ENCODE measurements at places on chromosomes 7 and 10.

GRCh38 chr10:59284118-59284975 is 78.0 kb downstream of the FAM13C start:
- no peak for DNase-seq

- no peak for DNase-seq
Observed at GRCh38 chr7:26705567-26705966, 158.8 kb downstream of the SKAP2 start.

GRCh38 chr7:49773936-49774458 is 559 bp downstream of the VWC2 start:
- DNase-seq, result no peak

- DNase-seq, result no peak
Observed at GRCh38 chr10:8242295-8242872, 187.9 kb downstream of the GATA3 start.

DNA sequence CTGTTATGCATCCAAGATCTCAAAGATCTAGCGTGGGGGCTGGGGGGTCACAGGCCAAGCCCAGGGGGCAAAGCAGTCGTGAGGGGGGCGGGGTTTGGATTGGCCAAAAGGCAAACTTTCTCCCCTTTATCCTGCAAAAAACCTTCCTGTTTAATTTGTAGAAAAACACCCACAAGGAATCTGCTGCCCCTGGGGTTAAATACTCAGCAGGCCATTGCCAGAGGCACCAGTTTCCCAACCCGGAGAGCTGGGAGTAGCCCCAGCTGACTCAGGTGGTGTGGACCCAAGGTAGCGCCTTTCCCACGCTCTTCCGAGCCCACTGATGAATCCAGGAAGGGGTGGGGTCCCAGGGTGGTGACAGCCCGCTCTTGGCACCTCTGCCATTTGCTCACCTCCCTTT is 21.4 kb downstream of the KCP start:
- DNase-seq, result no peak

GRCh38 chr10:44383749-44384600 is 922 bp downstream of the CXCL12 start:
- no peak for DNase-seq

GRCh38 chr10:79101560-79102497 is 33.1 kb downstream of the ZMIZ1 start:
- DNase-seq, result no peak

GRCh38 chr10:59606551-59606961 is 103.1 kb downstream of the SLC16A9 start:
- no peak for DNase-seq

DNA sequence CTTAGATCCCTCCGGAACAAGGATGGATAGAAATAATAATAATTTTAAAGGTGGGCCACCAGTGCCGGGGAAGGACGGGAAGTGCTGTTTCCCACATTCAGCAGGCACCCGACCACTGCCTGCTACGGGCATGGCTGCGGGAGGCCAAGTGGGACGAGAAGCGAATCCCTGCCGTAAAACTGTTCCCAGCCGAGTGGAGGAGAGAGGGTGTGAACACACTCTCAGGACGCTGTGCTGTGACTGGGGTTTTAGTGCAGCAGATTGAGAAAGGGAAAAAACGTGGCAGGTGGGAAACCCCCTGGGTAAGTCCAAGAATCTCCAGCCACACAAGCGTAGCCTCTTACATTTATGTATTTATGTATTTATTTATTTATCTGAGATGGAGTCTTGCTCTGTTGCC is 158.8 kb downstream of the DNAJB6 start:
- no peak for DNase-seq

DNA sequence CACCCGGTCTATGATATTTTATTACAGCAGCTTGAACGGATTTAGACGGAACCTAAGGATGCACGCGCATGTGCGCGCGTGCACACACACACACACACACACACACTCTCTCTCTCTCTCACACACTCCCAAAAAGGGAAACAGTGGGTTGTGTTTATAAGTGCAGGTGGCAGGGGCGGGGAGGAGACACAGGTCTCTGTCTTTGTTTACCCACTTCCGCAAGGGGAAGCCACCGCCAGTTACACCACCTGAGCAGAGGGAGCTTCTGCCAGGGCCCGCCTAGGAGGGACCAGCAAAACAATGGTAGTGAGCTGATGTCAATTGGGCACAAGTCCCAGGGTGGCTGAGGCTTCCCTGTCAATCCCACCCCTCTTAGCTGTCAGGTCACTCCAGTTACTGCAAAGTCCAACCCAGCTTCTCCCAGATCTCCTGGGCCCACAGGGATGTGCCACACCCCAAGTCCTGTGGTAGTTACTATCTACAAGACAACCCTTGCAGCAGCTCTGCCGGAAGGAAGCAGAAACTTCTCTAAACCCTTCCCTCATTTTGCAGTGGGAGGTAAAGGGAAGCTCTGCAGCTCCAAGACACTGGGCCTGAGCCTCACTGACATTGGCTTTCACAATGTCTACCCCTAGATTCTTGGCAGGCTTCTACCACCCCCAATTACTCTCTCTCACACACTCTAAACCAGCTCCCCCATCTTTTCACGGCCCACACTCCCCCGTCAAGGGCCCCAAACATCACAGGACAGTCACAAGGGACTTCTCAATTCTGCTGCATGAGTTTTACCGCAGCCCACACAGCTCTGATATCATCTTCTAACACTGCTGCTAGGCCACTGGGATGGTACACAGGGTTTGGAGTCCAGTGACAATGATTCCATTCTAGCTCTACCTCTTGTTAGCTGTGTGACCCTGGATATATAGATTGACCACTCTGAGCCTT is 17.6 kb downstream of the ANXA11 start:
- no peak for DNase-seq

DNA sequence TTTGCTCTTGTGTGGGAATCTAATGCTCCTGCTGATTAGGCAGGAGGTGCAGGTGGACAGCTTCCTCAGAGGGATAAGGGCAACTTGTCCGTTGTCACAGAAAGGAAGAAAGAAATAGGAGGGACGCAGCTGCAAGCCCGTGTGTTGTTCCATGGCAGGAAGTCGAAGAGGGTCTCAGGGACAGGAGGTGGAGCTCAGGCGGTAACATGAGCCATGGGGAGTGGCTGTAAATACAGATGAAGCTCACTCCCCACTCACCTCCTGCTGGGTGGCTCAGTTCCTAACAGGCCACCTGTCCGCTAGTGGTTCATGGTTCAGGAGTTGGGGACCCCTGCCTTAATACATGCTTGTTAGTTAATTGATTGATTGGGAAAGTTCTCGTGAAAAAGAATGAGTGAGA is 101.7 kb upstream of the SFMBT2 start:
- no peak for DNase-seq

GRCh38 chr10:89954061-89954460 is 252.7 kb downstream of the KIF20B start:
- no peak for DNase-seq

GRCh38 chr10:116671274-116671926 is 50.6 kb downstream of the PNLIPRP2 start:
- no peak for DNase-seq

GRCh38 chr7:50793120-50793946 is 10.6 kb upstream of the GRB10 start:
- peak; percentile 64 for DNase-seq

DNA sequence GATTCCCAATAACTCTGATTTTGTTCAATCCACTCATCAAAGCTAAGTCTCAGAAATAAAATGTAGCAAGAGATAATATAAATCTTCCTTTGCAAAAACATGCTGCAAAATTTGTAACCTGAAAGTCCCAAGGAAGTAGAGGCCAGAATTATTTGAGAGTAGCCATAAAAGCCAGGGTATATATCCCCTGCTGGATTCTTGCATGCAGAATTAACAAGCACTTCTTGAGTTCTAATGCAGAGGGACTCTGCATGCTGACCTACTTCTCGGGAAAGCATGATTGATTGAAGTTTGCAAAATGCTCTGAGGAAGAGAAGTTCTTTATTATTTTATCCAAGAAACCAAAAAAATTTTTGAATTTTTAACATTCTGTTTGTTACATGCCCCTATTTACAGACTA is 121.6 kb downstream of the THSD7A start:
- DNase-seq, result no peak

DNA sequence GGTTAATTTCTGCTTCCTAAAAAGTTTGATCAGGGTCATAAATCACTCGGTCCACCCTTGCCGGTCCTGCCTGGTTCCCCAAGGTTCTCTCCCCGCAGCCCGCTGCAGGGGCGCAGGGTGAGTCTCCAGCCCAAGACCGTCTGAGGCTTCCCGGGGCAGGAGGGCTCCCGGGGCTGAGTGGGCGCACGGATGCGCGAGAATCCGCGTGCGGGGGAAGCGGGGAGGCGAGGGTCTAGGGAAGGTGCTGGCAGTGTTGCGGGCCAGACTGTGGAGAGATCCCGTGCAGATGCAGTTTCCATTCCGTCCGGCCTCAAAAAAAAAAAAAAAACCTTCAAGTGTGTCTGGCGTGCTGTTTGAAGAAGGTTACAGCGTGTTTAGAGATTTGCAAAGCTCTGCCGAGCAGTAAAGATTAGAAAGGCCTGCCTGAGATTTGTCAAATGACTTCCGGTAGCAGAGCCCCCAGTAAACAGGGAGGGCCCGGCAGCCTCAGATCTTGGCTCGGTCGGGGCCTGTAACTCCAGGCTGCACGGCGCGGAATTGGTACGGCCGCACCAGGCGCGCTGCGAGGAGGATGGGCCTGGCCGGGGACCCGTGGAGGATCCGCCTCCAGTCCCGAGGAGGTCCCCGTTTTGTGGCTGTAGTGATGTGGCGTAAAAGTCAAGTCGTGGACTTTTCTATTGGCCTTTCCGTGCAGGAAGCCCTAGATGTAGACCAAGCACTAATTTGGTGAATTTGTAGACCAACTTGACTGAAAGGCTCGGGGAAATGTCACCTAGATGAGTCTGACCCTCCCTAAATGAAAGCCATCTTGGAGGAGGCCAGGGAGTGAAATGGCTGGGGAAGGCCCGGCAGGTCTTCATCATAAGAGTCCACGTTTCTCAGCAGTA is 293.2 kb upstream of the NFE2L3 start:
- no peak for DNase-seq

- DNase-seq, result no peak
Observed at GRCh38 chr10:1628757-1629156, 108.6 kb downstream of the ADARB2 start.

- no peak for DNase-seq
Observed at GRCh38 chr7:51249187-51249945, 67.2 kb downstream of the COBL start.

DNA sequence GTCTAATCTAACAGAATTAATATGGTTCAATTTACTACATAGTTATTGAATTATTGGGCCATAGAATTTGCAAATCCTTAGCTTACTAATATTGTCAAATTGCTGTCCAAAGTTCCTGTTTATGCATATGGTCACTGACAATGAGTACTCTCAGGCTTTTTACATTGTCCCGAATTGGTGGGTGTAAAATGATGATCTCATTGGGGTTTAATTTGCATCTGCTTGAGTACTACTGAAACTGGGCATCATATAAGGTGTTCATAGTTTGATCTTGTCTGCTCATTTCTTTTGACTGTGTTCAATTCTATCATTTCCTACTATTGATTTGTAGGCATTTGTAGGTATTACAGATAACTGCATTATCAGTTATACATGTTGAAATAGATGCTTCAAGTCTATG is 12.7 kb downstream of the ABCA13 start:
- DNase-seq, result no peak

GRCh38 chr7:124318721-124319450 is 286.0 kb upstream of the TMEM229A start:
- no peak for DNase-seq

DNA sequence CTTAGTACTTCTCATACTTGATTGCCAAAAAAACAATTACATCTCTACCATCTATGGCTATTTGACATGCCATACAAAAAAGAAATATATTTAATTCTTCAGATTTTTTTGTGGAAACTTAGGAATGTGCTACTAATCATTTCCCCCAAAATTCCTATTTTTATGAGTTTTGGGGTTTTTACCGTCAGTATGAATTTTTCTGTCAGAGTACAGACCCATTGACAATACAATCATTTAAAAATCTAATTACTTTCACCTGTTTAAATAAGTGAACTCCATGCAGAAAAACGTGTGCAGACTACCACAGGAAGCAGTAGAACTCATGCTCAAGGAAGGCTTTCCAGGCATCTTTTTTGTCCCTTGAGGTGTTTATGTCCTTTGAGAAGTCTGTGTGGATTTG is 48.8 kb upstream of the FOXP2 start:
- no peak for DNase-seq
